ENCODE measurements at places on chromosomes 12 and 14.

- no peak for DNase-seq
Measured at GRCh38 chr12:75086091-75087038, 123.3 kb downstream of the KCNC2 start.

DNA sequence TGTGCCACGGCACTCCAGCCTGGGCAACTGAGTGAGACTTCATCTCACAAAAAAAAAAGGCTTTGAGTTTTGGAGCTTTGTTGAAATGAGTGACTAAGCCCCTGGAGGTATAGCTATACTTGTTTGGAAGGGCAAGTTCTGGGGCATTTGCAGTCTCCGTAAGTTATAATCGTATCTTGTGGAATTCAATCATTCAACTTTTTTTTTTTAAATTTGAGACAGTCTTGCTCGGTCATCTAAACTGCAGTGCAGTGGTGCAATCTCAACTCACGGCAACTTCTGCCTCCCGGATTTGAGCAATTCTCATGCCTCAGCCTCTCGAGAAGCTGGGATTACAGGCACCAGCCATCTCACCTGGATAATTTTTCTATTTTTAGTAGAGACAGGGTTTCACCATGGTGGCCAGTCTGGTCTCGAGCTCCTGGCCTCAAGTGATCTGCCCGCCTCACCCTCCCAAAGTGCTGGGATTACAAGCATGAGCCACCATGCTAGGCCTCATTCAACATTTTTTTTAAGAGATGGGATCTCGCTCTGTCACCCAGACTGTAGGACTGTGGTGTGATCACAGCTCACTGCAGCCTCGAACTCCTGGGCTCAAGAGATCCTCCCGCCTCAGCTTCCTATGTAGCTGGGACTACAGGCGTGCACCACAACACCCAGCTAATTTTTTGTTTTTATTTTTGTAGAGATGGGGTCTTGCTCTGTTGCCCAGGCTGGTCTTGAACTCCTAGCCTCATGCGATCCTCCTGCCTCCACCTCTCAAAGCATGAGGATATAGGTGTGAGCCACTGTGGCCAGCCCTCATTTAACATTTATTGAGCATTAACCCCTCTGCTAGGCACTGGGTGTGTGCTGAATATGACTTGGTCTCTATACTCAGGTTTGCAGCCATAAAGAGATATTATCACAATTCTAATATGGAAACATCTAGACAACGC, 133.7 kb upstream of the MAP1LC3B2 start:
- DNase-seq, result no peak

- DNase-seq, result no peak
Measured at GRCh38 chr12:101325590-101325989, 45.7 kb downstream of the UTP20 start.

- DNase-seq, result no peak
Measured at GRCh38 chr12:95759718-95760117, 30.8 kb downstream of the NTN4 start.

DNA sequence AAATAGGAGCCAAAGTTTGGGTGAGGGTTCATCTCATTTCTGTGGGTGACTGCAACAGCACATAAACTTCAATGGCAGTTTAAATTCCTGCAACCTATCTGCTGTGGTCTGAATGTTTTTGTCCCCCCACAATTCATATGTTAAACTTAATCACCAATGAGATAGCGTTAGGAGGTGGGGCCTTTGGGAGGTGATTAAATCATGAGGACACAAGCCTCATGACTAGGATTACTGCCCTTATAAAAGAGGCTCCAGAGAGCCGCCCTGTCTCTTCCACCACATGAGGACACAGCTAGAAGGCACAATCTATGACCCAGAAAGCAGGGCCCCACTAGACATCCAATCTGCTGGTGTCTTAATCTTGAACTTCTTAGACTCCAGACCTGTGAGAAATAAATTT, 3.8 kb upstream of the CCDC91 start:
- no peak for DNase-seq

DNA sequence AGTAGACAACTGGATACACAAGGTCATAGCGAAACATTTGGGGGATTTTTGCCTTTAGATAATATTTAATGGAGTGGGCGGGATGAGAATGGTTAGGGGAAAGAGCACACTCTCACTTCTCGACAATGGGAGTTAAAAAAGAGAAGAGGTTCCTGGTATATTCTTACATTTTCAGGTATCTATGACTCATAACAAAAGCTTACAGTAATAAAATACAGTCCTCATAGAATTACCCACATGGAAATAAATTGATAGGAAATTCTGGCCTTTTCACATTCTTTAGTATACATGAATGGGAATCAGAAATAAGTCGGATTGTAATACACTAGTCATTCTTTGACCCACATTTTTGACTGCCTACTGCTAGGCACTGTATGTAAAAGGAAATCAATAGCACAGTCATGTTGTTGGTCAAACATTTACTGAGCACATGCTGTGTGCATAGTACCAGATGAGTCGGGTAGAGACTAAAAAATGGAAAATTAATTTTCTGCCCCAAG, 8.2 kb upstream of the CRADD start:
- no peak for DNase-seq

DNA sequence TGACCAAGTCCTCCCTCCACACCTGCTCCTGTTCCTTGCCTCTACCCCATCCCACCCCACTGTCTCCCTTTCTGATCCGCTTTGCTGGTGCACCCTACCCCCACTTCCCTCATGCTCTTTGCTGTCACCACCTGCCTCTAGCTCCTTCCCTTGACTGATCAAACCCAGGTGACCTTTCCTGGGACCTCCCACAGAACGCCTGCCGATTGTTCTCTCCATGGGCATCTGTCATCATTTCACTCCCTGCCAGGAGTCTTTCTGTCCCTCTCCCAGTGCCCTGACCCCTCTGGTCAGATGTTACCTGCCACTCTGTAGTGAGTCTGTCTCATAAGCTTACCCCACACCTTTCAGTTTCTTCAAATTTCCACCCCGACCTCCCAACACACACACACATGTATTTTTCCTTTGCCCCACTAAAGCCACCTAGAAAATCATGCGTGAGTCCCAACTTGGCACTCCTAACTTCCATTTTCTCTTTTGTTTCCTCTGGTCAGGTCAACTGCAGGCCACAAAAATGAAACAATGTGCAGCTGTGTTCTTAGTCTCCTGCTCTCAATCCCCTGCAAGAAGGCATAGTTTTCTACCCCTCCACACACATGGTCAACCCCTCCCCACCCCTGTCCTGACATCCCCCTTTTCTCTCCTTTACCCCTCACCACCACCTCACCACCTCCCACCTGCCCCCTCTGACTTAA, 229.8 kb downstream of the DPF3 start:
- no peak for DNase-seq
